ENCODE measurements at places on chromosomes 16 and 17.

GRCh38 chr16:54285414-54286089, 1.0 kb downstream of the IRX3 start:
- peak; percentile 61 for DNase-seq

DNA sequence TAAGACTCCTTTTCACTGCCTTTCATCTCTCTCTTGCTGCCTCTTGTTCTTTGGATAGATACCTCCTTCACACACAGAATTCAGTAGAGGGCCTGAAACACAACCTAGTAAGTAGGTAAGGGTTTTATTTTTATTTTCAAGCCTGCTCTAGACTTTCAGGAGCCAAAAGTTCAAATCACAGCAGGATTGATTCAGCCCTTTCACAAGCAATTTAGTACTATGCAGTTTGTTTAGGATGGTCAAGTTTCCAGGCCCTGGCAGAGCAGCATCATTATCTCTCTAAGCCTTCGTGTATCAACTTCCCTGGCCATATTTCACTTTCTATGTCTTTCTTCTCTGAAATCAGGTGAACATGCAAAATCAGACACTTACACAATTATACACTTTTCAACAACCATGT, 148.8 kb upstream of the CORO6 start:
- DNase-seq = no peak

DNA sequence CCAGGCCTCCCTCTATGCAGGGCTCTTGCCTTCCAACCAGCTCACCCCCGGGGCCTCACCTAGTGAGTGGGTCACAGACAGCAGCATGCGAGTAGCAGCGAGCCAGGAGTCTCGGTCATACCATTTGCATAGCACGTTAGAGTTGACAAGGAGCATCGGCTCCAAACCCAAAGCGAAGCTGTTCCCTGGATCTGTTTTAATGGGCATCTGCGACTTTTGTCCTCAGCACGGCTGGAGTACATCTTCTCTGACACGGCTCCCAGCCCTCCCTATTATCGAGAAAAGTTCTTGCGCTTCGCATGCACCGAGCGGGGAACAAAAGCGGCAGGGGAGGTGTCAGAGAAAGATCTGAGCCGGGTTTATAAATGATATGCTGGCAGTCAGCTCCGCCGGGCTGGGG, 253.3 kb downstream of the MAF start:
- DNase-seq = no peak

DNA sequence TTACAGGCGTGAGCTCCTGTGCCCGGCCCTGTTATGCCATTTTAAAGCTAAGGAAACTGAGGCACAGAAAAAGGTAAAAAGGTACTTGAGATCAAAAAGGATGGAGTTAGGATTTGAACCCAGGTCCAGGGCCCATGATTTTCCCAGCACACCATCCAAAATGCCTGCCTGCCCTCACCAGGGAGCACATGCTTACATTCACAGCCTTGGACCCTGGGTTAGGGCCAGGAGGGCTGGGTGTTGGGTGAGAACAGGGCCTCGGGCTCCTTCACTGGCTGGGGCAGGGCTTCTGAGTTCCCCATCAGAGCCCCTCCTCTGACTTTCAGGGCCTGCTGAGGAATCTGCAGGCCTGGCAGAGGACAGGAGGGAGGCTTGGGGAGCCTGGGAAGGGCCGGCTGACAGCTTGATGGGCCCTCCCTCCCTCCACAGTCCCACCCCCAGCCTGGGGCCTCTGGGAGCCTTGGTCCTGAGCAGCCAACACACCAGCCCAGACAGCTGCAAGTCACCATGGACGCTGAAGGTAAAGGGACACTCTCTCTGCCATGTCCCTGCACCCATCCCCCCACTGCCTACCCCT, at the start of gene QPRT:
Gene QPRT, plus strand, starts transcription at position 490 of the 577 bp plus-strand sequence. Its CDS starts 18 bp downstream, at position 508.
- DNase-seq = peak; percentile 70

GRCh38 chr16:23650674-23651416, 9.6 kb downstream of the DCTN5 start:
- DNase-seq = peak; percentile 49

DNA sequence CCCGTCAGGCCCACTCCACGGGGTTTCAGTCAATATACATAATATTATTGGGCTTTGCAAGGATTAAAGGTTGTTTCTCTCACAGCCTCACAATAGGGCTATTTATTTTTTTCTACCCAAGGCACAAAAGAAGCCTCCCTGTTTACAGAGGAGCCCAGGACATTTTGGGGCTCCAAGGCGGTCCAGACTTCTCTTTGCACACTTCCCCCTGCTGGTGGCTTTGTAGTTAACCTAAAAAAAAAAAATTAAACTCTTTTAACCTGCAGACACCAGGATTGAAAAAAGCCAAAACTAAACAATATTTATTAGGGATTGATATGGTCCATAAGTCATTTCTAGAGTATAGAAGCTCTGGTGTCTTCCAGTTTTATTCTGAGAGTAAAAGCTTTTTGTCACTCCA, 169.7 kb upstream of the ZFHX3 start:
- DNase-seq = no peak

DNA sequence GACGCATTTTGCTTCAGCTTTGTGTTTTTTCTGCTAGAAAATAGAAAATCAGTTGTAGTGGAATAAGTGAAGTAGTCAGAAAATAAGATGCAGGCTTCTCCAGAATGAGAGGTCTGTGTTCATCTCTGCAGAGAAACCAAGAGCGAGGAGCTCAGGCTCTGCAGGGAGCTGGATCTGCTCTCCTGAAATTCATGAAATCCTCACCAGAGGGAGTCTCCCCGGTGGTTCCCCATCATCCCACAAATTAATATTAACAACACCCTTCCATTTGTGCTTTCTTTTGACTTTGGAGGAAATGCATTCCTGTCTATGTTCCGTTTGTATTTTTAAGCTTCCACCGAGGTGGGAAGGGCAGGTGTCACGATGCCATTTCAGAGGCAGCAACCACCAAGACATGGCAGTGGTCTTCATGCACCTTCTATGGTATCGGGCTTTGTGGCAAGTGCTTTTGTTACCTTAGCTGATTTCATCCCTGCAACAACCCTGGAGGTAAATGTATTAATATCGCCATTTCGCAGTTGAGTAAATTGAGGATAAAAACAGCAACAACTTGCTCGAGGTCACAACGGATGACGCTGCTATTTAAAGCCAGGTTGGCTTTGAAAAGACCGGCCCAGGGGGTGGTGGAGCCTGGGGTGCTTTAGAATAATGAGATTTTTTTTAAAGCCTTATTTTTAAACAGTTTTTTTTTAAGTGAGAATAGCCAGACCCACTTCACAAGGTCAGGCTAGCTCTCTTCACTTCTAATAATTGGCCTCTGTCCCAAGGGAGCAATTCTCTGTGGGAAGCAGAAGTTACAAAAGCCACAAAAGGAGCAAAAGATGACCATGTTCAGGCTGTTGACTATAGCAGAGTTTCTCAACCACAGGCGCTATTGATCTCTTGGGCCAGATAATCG, 367.6 kb upstream of the ERCC4 start:
- no peak for DNase-seq

DNA sequence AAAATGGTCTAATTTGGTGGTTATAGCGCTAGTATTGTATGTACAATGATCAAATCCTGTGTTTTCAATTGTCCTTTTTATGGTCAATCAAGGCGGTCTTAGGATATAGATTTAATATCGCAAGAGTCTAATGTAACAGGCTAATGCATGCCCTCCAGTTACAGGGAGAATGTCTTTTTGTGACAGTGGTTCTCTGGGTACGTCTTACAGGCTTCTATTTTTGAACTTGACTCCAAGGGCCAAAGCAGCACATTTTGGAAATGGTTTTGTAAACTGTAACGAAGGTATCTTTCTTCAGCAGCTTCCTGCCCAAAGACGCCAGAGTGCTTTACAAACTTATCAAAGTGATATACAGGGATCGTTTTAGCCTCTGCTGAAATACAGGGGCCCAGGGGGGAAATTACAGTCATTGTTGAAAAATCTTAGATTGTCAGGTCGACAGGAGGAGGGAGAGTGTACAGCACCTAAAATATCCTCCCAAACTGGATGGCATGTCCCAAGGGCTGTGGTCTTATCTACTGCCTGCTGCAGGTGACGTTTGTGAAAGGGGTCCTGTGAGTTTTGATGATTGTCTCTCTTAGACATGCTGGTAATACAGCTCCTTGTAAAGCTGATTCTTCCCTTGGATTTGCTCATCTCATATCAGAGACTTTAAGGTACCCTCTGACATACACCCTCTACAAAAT, 288.5 kb downstream of the CDH13 start:
- no peak for DNase-seq

Data from RPMI7951 (cell line).